ENCODE measurements at places on chromosomes 3 and 15.

GRCh38 chr3:123971406-123971805 is 10.4 kb upstream of the CCDC14 start:
- DNase-seq = no peak

DNA sequence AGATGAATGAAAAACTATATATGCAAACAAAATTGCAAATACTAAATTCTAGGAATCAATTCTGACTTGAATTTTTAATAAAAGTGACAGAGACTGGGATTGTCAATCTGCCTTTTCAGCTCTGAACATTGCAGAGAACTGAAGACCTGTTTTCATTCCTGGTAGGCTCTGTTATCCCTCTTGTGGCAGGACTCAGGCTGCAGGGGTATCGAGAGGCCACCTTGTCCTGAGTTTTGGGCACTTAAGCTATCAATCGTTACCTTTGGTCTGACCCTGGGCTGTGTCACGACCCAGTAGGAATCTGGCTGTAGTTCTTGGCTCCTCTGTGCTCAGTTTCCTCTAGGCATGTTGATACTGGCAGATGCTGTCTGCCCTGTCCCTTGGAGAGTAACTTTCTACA is 238.0 kb downstream of the CACNA2D3 start:
- no peak for DNase-seq

DNA sequence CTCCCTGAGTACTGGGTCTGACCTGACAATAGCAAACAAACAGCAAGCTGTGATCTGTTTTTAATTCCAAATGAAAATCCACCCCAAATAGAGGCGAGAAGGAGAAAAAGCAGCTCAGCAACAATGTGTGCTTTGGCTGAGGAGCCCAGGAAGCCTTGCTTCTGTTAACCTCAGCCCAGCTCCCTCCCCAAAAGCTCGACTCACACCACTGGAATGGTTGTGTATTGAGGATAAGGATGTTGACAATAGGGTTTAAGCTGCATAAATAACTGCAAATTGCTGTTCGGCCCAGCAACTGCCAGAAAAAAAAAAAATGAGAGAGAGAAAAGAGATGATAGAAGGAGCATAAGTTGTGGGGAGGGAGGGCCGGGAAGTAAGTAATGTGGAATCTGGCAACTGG is 104.0 kb upstream of the TBC1D5 start:
- no peak for DNase-seq

- no peak for DNase-seq
Measured at GRCh38 chr3:130260918-130261317, 84.6 kb upstream of the COL6A5 start.

GRCh38 chr15:91679447-91679846 is 174.1 kb upstream of the SLCO3A1 start:
- no peak for DNase-seq

Data from naive B cell (primary cell).